ENCODE measurements at places on chromosomes 13 and 19. TPM values are rescaled to one million over a fixed set of nuclear protein-coding genes. Genes with fewer than 3 reads are reported as not detected.

- no peak for DNase-seq
These were observed 58.0 kb downstream of the ERCC5 start for GRCh38 chr13:102903659-102904407.

GRCh38 chr19:33798681-33799111 is 2.0 kb downstream of the KCTD15 start:
- no peak for DNase-seq

GRCh38 chr19:41372501-41372900 is 3.8 kb upstream of the TMEM91 start:
- DNase-seq = no peak

- DNase-seq = no peak
These were observed 5.8 kb downstream of the GP6 start for GRCh38 chr19:55032170-55032800.

- peak; percentile 45 for DNase-seq
These were observed 1.3 kb downstream of the MEIS3 start for GRCh38 chr19:47417746-47418691.

DNA sequence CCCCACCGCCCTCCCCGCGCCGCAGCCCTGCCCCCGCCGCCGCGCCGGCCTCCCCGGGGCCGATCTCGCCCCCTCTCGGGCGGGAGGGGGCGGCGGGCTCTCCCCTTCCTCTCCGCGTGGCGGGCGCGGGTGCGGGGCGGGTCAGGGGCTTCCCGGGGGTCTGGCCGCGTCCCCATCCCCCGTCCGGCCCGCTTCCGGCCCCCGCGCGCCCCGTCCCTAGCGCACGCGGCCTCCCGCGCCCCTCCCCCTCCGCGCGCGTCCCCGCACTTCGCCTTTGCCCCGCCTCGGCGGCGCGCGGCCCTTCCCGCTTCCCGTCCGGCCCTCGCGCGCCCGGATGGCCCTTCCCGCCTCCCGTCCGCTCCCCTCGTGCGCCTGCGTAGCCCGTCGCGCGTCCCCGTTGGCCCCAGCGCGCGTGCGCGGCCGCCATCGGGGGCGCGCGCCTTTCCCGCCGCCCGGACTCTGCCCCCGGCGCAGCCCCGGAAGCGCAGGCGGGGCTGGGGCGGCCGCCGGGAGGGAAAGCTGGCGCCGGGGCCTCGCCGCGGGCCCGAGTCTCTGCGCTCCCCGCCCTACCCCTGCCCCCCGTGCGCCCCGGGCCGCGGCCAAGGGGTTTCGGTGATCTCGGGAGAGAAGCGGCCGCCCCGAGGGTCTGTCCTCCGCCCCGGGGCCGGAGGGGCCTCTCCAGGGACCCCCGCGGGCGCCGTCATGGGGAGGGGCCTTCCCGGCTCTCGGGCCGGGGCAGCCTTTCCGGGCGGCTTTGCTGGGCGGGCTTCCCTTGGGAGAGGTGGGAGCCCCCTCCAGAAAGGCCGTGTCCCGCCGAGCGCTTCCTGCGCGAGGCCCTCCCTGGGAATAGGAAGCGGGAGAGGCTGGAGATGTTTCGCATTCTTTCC is 519 bp downstream of the PTBP1 start:
- peak; percentile 75 for DNase-seq

GRCh38 chr13:39410096-39410901 is 192.7 kb downstream of the LHFPL6 start:
- DNase-seq = no peak

DNA sequence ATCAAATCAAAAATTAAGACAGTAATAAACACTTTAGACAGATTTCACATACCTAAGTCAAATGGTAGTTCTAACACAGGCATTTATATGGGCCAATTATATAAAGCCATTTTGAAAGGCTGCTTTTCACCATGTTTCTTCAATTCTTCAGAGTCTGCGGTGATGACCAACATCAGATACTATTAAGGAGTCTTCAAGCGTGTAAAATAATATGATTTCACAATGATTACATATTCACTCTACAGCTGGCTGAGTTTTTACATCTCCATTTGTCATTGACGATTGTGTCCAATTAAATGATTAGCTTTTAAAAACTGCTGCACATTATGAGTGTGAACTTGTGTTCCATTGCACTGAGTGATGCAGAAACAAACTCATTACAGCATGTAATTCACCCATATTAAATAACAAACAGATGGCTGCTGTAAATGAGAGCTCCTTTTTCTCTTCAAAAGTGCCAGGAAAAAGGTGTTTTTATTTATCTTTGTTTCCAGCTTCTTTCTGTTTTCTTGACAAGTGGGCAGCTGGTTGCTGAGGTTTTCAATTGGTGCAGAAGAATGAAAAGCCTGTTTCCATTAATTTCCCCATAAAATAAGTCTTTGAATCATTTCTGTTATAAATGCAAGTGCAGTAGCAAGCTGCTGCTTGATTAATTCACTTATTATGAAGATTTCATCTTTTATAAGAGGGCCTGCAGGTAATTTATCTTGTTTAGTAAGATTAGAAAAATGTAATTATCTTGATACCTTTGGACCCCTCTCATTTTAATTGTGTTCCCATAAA is 676.1 kb upstream of the KLHL1 start:
- DNase-seq = peak; percentile 72

GRCh38 chr13:41029629-41030028 is 10.5 kb upstream of the ELF1 start:
- DNase-seq = no peak

GRCh38 chr13:20672772-20673171 is 30.7 kb upstream of the IL17D start:
- DNase-seq = no peak

DNA sequence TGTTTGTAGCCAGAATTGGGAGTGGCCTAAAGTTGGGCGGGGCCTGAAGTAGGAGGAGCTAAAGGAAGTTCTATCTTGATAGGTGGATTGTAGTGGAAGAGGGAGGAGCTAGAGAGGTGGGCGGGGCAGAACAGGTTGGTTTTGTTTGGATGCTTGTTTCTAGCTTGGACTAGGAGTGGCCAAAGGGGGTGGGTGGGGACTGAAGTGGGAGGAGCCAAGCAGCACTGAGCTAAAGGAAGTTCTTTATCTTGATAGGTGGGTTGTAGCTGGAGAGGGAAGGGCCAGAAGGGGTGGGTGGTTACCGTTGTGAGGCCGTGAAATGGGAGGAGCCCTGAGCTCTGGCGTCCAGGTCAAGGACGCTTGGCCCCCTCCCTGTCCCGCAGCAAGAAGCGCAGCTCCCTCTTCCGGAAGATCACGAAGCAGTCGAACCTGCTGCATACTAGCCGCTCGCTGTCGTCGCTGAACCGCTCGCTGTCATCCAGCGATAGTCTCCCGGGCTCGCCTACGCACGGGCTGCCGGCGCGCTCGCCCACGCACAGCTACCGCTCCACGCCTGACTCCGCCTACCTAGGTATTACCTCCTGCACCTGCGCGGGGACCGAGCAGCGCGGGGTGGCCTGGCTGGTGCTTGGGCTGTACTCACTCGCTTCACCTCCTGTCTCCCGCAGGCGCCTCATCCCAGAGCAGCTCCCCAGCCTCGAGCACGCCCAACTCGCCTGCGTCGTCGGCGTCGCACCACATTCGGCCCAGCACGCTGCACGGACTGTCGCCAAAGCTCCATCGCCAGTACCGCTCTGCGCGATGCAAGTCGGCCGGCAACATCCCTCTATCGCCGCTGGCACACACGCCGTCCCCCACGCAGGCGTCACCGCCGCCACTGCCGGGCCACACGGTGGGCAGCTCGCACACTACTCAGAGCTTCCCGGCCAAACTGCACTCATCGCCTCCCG is 8.0 kb downstream of the DNASE2 start:
- DNase-seq = no peak

DNA sequence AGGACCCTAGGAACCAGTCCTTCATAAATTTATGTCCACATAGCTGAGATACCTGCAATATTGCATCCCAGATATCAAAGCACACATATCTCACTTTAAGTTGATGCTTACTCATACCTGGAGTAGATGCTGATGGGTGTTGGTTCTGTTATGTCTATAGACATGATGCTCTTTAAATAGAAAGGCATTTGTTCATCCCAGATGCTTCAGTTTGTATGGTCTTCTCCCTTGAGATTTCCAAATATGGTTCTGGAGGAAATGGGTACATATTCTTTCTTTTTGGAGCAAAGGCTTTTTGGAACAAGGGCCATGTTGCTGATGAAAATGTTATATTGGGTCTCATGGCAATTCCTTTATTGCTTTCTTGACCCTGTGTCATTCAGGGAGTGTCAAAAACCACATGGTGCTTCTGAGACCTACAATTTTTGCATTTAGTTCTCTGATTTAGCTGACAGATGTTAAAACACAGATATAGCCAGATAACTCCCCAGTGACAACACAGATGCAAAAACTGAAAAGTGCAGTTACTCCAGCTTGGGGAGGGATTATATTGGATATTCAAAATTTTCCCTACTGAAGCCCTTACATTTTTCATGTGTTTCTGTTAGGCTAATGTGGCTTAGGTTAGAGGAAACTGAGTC is 211.4 kb downstream of the KCNRG start:
- DNase-seq = no peak

DNA sequence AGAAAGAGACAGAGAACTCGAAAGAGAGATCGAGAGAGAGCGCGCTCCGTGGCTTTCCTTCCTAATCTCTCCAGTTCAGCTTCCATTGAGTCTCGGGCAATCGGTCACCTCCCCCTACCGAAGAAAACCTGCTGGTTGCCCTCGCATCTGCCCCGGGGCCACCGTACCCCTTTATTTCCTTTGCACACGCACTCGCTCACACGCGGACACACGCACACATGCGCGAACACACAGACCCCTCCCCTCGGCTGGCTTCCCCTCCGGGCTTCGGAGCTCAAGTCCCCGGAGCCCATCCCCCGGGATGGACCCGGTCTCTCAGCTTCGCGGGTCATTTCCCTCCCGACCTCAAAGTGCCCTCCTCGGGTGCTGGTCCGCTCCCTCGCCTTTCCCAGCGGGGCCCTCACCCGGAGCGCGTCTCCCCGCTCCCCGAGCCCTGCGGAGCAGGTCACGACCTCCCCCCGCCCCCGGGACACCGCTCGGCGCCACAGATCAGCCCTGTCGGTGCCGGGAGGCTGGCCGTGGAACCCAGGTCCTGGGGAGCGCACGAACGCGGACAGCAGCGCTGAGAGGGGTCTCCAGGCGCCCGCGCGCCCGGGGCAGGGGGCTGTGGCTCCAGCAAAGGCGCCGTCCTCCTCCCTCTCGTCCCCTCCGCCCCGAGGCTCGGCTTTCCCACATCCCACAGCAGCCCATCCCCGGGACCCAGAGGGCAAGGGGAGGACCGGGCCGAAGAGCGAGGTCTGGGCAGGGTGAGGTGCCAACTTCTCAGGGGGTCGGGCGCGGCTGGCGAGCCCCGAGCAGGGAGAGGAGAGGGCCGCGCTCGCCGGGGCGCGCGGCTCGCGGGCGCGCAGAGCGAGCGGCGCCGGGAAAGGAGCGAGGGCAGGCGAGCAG is 1.8 kb downstream of the DACH1 start:
- DNase-seq = peak; percentile 48

GRCh38 chr19:32174386-32175113 is 170.9 kb upstream of the ZNF507 start:
- no peak for DNase-seq

DNA sequence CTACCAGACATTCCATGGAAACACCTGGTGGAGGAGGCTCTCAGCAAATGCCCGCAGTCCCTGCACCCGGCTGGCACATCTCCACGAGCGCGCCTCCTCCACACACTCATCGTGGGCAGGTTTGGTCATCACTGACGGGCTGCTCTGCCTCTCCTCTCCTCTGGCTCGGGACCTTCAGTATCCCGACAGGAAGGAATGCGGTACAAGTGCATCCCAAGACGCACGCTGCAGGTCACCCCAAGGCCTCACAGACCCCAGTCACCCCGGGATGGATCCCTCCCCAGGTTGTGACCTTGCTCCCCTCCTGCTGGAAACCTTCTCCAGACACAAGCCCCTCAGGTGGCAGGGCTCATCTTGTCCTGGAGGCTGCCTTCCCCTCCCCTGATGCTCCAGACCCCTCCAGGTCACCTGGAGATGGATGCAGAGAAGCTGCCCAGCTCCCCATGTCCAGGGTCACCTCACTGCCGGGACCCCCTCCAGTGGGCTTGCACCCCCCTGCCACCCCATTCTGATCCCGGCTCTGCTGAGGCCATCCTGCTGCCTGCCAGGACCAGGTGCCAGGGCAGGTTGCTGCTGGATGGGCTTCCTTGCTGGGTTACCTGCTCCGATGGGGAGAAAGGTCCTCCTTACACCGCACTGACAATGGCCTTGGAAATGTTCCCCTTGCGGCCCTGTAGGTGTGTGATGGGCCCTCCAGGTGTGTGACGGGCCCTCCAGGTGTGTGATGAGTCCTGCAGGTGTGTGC is 29.9 kb downstream of the C13orf46 start:
- no peak for DNase-seq

DNA sequence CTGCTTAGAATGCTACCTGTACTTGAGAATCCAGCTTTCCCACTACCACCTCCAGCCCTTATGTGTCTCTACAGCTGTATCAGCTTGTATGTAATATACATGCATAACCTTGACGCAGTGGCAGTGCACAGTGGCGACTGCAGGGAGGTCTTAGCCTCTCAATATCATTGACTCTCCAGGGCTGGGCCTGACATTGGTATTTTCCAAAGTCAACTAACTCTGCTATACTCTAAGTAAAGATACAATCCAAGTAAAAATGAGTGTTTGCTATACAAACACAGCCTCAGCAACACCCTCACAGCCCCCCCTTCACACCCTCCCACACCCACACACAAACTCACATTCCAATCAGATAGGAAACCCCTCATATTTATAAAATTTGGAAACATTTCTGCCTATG is 6.7 kb upstream of the UBL3 start:
- DNase-seq = no peak

DNA sequence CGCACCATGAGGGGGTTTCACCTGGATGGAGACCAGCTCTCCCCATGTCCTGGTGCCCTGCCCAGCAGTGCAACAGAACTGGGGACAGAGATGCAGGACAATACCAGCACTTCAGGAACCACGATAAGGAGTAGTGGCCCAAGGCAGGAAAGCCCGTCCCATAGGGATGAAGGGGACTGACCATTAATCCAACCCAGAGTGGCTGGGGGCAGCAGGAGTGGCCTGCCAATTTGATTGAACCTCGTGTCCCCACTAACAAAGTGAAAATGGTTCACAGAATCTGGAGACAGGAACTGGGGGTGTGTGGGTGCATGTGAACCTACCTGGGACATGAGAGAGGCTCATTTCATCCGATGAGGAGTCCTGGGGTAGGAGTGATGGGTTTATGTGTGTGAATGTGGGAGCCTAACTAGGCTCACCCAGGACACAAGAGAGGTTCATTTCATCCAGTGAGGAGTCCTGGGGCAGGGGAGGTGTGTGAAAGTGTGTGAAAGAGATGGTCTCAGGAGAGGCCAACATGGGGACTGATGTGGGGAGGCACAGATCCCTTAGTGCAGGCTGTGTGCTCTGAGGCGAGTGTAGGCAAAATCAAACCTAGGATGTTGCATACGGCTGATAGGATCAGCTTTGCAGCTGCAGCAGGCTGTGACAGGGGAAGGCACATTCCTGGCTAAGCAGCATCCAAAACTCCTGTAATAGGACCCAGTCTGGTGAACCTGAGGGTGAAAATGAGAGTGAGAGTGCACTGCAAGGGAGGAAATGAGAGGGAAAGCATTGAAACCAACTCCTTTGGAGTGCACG is 98.2 kb downstream of the ZNF429 start:
- no peak for DNase-seq

GRCh38 chr19:10214784-10215183 is 16.3 kb downstream of the S1PR2 start:
- no peak for DNase-seq

HNRNPA1L2 gene
- 5.6 TPM for total RNA-seq

SIGLECL1 gene
- total RNA-seq = not detected

KIR3DL2 gene
- total RNA-seq = not detected

ZNF534 gene
- total RNA-seq = 0.40 TPM

NCAN gene
- 184 TPM for total RNA-seq

EID2B gene
- total RNA-seq = 15.6 TPM

NALCN gene
- total RNA-seq = 70.7 TPM

Measured in spinal cord (tissue), 10 donors.